Thymus (tissue), 14 donors: ENCODE measurements at places on chromosomes 3 and 15.
A peak's percentile ranks its signal among the peaks of the same experiment; 100 is the strongest.

DNA sequence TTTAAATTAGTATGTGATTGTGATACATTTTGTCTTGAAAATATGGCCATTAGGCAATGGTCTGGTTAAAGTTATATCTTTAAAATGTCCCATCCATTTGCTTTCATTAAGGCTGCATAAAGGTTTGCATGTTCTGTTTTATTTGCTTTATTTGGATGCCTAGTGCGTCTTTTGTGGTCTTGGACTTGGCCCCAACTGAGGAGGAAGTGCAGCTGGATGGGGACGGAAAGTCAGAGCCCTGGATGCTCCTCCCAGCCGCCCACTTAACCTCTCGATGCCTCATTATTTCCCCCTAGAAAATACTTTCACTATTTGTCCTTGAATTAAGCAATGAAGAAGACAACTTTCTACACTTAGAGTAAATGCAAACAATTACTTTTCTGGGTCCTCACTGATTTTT is 898.2 kb downstream of the MCTP2 start:
- no peak for DNase-seq
- no peak overlapping the region for H3K27ac ChIP-seq
- no peaks in the 10 kb centered on the region for H3K27me3 ChIP-seq
- no peak overlapping the region for H3K4me3 ChIP-seq
- no peaks in the 10 kb centered on the region for H3K36me3 ChIP-seq

DNA sequence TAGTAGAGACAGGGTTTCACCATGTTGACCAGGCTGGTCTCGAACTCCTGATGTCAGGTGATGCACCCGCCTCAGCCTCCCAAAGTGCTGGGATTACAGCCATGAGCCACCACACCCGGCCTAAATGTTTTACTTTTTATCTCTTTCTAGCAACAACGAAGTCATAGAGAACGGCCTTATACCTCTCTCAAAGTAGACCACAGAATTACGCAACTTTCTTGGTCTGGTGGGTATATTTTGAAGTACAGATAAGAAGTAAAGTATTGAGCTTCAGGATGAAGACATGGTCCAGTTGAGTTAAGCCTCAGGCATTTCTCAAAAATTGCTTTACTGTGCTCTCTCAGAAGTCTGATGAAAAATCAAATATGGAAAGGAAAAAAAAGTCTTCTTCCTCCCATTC is 30.6 kb downstream of the FAM240A start:
- no peak overlapping the region for H3K27ac ChIP-seq
- DNase-seq: no peak
- no peak overlapping the region for H3K4me3 ChIP-seq
- no peaks in the 10 kb centered on the region for H3K4me1 ChIP-seq
- no peaks in the 10 kb centered on the region for H3K27me3 ChIP-seq

DNA sequence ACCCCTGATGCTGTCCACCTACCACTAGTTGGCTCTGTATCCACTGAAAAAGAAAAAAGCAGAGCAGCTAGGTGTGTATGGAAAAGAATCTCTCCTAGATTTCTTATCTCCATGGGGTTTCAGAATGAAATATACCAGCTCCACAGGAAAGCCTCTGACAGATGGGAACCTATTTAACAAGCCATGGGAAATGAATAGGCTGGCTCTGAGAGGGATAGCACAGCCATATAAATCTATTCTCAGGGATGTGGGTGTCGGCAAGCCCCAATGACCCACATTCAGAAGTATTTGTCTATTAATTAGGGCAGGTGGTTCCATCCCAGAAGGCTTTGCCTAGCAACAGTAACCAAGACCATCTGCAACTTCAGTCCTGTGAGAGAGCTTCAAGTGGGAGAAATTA is 694.1 kb downstream of the AGBL1 start:
- no peak overlapping the region for H3K4me3 ChIP-seq
- no peak overlapping the region for H3K27ac ChIP-seq
- no peak for DNase-seq
- no peaks in the 10 kb centered on the region for H3K4me1 ChIP-seq
- H3K27me3 ChIP-seq: no peaks in the 10 kb centered on the region
- H3K36me3 ChIP-seq: no peaks in the 10 kb centered on the region

- H3K36me3 ChIP-seq: no peaks in the 10 kb centered on the region
- no peaks in the 10 kb centered on the region for H3K4me1 ChIP-seq
- no peaks in the 10 kb centered on the region for H3K27me3 ChIP-seq
Measured at GRCh38 chr3:5426094-5426883, 238.8 kb downstream of the EDEM1 start.

- no peaks in the 10 kb centered on the region for H3K27me3 ChIP-seq
- peaks cover 24% of the 10 kb centered on the region for H3K36me3 ChIP-seq
- no peak overlapping the region for H3K27ac ChIP-seq
- no peak overlapping the region for H3K4me3 ChIP-seq
Measured at GRCh38 chr3:10157031-10157430, 7.7 kb upstream of the IRAK2 start.

- H3K27ac ChIP-seq: no peak overlapping the region
- H3K4me1 ChIP-seq: no peaks in the 10 kb centered on the region
- no peaks in the 10 kb centered on the region for H3K36me3 ChIP-seq
- no peak overlapping the region for H3K4me3 ChIP-seq
- H3K27me3 ChIP-seq: no peaks in the 10 kb centered on the region
- no peak for DNase-seq
Measured at GRCh38 chr3:45311327-45311726, 77.0 kb upstream of the LARS2 start.

DNA sequence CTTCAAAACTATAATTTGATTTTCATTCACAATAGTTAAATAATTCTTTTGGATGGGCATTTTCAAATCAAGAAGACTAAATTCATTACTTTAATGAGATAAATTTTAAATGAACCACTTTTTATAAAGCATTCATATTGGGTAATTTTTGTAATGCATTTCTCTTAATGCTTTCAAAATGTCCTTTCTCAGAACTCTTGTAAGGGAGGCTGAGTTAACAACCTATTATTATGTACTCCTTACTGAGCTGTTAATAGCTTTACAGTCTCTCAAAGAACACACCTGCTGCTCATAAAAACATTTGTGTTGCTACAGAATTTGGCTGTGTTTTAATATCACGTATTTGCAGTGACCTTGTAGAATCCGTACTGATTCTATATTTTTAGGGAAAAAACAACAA is 334.0 kb upstream of the ARL6 start:
- no peak overlapping the region for H3K27ac ChIP-seq
- no peak overlapping the region for H3K4me3 ChIP-seq
- H3K27me3 ChIP-seq: no peaks in the 10 kb centered on the region
- no peaks in the 10 kb centered on the region for H3K36me3 ChIP-seq
- no peaks in the 10 kb centered on the region for H3K4me1 ChIP-seq

DNA sequence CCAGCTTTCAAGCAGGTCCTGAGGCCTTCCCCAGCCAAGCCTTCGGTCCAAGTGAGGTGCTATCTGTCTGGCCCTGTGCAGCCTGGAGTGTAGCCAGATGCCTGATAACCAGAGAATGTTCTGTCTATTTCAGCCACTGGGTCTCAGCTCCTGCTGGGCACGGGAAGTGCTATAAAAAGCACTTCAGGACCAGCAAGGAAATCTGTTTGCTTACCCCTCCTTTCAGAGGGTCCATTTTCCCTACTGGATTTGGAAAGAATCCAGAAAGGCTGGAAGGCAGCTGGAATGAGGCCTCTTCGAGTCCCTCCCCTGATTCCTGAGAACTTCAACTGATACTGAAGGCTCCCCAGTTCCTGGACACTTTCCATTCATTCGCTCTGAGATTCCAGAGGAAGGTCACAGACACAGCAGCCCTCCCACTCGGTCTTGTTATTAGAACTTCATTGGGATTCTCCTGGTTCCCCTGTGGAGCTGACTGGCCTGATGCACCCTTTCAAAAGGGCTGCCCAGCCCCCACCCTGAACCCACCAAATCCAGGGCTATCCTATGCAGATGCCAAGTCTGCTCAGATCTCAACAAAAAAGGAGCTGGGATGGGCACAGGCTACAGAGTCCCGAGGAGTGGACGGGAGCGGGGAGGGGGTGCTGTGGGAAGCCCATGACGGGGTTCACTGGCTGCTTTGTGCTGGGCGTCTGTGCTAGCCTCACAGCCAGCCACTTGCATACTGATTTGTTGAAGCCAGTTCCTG is 70.4 kb downstream of the UMPS start:
- H3K27me3 ChIP-seq: no peaks in the 10 kb centered on the region
- no peaks in the 10 kb centered on the region for H3K36me3 ChIP-seq
- peaks cover 8% of the 10 kb centered on the region for H3K4me1 ChIP-seq

GRCh38 chr15:43808960-43809678 is 8.7 kb downstream of the HYPK start:
- no peaks in the 10 kb centered on the region for H3K27me3 ChIP-seq
- H3K27ac ChIP-seq: no peak overlapping the region
- H3K4me3 ChIP-seq: no peak overlapping the region
- peaks cover 61% of the 10 kb centered on the region for H3K36me3 ChIP-seq
- no peaks in the 10 kb centered on the region for H3K4me1 ChIP-seq

GRCh38 chr15:68370768-68371151 is 61.2 kb downstream of the ITGA11 start:
- no peak for DNase-seq
- no peak overlapping the region for H3K27ac ChIP-seq
- no peaks in the 10 kb centered on the region for H3K4me1 ChIP-seq
- no peaks in the 10 kb centered on the region for H3K36me3 ChIP-seq
- no peak overlapping the region for H3K4me3 ChIP-seq
- H3K27me3 ChIP-seq: no peaks in the 10 kb centered on the region

GRCh38 chr3:73259856-73260255 is 198.4 kb downstream of the EBLN2 start:
- no peak overlapping the region for H3K4me3 ChIP-seq
- H3K27me3 ChIP-seq: no peaks in the 10 kb centered on the region
- no peak overlapping the region for H3K27ac ChIP-seq
- H3K4me1 ChIP-seq: no peaks in the 10 kb centered on the region
- no peak for DNase-seq
- H3K36me3 ChIP-seq: no peaks in the 10 kb centered on the region

GRCh38 chr3:194607592-194608389 is 25.4 kb downstream of the TMEM44 start:
- H3K27me3 ChIP-seq: no peaks in the 10 kb centered on the region
- no peak overlapping the region for H3K4me3 ChIP-seq

- DNase-seq: no peak
- peaks cover 20% of the 10 kb centered on the region for H3K36me3 ChIP-seq
- H3K27me3 ChIP-seq: no peaks in the 10 kb centered on the region
- H3K4me1 ChIP-seq: peaks cover 4% of the 10 kb centered on the region
- no peak overlapping the region for H3K4me3 ChIP-seq
- no peak overlapping the region for H3K27ac ChIP-seq
Measured at GRCh38 chr3:52524752-52525679, 8.6 kb downstream of the NT5DC2 start.

GRCh38 chr3:196268284-196269163 is 19.0 kb downstream of the PCYT1A start:
- peaks cover 23% of the 10 kb centered on the region for H3K36me3 ChIP-seq
- no peak for DNase-seq
- no peaks in the 10 kb centered on the region for H3K27me3 ChIP-seq

GRCh38 chr15:29476503-29477080 is 207.0 kb upstream of the NSMCE3 start:
- H3K27me3 ChIP-seq: no peaks in the 10 kb centered on the region
- H3K27ac ChIP-seq: no peak overlapping the region
- DNase-seq: no peak
- no peaks in the 10 kb centered on the region for H3K36me3 ChIP-seq
- no peak overlapping the region for H3K4me3 ChIP-seq

DNA sequence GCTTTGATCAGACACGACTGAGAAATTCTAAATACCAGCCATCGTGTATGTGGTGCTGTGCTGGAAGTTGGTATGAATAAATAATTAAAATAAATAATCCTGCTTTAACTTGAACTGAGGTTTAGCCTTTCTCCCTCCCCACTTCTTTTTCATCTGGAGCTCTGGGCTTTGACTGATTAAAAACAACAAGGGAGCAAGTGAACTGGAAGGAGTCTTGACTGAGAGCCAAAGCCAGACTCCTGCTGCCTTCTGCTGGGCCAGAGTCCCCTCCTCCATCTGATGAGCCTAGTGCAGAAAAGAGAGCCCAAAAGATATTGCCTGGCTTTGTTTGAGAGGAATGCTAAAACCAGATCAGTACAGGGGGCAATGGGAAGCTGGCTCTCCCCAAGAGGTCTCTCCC is 96.0 kb downstream of the CCNL1 start:
- no peaks in the 10 kb centered on the region for H3K27me3 ChIP-seq
- DNase-seq: no peak
- H3K4me1 ChIP-seq: peaks cover 22% of the 10 kb centered on the region

- no peaks in the 10 kb centered on the region for H3K36me3 ChIP-seq
- no peak overlapping the region for H3K27ac ChIP-seq
- DNase-seq: no peak
- H3K4me3 ChIP-seq: no peak overlapping the region
- H3K4me1 ChIP-seq: no peaks in the 10 kb centered on the region
Measured at GRCh38 chr3:14047841-14048240, 76.8 kb downstream of the CHCHD4 start.

- DNase-seq: no peak
- H3K27me3 ChIP-seq: peaks cover 35% of the 10 kb centered on the region
- H3K27ac ChIP-seq: peak overlapping the region; percentile 53
- peak overlapping the region; percentile 55 for H3K4me3 ChIP-seq
- H3K36me3 ChIP-seq: no peaks in the 10 kb centered on the region
Measured at GRCh38 chr3:194142156-194142910, 6.4 kb downstream of the HES1 start.

- peaks cover 69% of the 10 kb centered on the region for H3K36me3 ChIP-seq
- no peak overlapping the region for H3K4me3 ChIP-seq
- DNase-seq: no peak
- no peak overlapping the region for H3K27ac ChIP-seq
- no peaks in the 10 kb centered on the region for H3K27me3 ChIP-seq
Measured at GRCh38 chr3:10303105-10303504, 10.4 kb upstream of the GHRL start.

DNA sequence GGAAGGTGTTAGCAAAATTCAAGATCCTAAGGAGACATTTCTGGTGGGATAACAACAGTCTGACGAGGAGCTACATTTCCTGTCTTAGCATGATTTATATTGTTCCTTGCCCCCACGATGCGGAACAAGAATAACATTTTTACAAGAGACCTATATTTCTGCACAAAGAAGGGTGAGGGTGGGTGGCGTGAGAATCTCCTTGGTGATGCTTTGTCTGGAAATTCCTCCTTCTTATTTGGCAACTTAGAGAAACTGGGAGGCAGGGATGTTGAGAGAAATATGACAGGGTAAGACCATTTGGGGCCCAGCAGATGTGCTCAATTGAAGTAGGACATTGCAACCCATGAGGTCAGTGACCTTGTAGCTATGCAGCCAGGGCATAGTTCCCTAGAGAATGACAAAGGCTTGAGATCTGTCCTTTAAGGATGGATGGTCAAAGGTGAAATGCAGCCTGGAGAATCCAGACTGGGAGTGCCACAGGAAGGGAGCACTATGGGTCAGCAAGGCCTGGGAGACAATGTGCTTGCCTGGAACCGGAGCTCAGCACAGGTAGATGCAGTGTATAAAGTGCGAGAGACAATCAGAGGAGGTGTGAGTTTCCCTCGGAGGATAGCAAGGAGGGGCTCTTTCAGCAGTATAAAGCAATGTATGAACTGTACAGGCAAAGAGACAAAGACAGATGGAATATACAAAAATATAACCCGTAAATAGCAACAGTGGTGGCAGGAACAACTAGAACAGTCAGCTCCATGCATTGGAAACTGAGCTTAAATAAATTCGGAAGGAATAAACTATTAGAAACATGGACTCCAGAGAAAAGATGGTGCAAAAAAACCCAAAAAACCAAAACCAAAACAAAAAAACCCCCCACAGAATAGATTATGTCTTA is 317.6 kb upstream of the TBL1XR1 start:
- H3K27me3 ChIP-seq: no peaks in the 10 kb centered on the region
- no peak overlapping the region for H3K27ac ChIP-seq
- DNase-seq: no peak
- no peaks in the 10 kb centered on the region for H3K4me1 ChIP-seq
- H3K36me3 ChIP-seq: no peaks in the 10 kb centered on the region
